ENCODE measurements at places on chromosomes 3 and 15.

- DNase-seq: no peak
These were observed 34.4 kb downstream of the RAF1 start for GRCh38 chr3:12629560-12629959.

- DNase-seq: no peak
These were observed 300.4 kb upstream of the ADAMTS9 start for GRCh38 chr3:64988188-64988587.

- DNase-seq: no peak
These were observed 39.8 kb upstream of the CRTC3 start for GRCh38 chr15:90489944-90490343.

DNA sequence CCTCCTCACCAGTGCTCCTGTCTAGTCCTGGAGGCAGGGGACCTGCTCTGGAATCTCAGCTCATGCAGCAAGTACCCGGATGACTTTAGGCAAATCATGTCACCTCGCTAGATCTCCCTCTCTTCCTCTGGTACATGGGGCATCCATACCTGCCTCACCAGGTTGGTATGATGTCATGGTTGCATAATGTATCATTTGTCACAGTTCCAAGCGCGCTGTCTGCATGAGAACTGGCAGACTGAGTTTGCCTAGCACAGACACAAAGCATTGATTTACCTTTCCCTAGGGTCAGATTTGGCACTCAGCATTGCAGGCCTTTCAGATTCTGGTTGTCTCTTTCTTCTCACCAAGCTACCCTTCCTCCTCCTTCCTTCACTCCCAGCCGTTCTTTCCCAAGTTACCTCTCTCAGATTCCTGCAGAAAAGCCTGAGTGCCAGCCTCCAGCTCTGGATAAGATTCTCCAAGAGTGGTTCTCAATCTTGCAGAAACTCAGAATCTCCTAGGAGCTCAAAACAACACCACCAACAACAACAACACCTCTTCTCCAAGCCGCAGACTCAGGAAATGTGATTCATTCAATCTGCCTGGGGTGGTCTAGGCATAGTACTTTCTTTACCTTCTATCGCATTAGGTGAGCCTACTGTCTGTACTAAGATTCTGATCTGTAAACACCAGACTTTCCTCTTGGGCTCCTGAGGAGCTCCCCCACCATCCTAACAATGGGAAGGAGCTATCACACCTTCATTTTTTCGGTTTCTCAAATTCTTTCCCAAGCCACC is 29.5 kb downstream of the FAM43A start:
- DNase-seq: no peak

DNA sequence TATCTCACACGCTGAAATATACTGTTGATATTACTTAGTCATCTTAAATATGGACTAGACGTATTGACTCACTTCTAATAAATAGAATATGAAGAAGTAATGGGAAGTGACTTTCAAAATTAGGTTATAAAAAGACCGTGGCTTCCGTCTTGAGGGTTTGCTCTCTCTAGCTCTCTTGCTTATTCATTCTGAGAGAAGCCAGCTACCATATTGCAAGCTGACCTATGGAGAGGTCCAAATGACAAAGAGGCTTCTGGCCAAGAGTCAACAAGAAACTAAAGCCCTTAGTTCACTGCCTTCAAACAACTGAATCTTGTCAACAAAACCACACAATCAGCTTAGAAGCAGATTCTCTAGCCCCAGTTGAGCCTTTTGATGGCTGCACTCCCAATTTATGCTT is 46.1 kb downstream of the SLC9C1 start:
- no peak for DNase-seq

GRCh38 chr15:91338766-91339165 is 238.7 kb downstream of the SV2B start:
- no peak for DNase-seq

DNA sequence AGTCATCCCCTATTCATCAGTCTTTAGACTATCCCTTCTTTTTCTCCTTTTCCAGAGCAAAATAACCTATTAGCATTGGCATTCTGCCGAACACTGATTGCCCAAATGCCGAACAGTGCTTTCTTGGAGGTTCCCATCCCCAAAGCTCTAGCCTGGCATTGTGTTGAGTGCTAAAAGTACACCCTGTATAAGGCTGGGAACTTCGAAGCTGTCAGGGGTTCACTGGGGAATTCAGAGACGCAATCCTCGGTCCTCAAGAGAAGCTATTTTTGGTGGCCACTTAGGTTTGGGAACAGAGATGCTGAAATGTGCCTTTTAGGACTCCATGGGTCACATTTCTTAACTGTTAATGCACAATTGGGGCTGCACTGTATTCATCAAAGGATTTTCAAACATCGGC is 8.4 kb downstream of the FRMD5 start:
- DNase-seq: no peak

DNA sequence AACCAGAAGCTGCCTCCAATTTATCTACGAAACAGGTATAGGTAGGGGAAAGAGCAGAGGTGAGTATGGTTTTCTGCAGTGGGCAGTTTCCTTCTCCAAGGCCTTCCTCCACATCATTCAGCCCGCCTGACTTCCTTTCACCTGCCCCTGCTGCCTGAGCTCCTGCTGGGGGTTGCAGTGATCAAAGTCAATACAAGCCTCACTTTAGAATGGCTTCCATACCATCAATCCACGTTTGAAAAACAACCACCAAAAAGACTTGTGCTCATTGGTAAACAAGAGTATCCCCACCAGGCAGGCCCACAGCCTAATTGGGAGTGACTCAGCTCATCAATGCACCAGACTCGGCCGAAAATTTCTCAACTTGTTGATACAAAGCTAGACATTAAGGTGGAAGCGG is 159.9 kb downstream of the MAGI1 start:
- DNase-seq: no peak

GRCh38 chr15:70318594-70319465 is 221.1 kb upstream of the TLE3 start:
- no peak for DNase-seq

- DNase-seq: no peak
These were observed 67.9 kb downstream of the IQCH start for GRCh38 chr15:67322481-67322880.

DNA sequence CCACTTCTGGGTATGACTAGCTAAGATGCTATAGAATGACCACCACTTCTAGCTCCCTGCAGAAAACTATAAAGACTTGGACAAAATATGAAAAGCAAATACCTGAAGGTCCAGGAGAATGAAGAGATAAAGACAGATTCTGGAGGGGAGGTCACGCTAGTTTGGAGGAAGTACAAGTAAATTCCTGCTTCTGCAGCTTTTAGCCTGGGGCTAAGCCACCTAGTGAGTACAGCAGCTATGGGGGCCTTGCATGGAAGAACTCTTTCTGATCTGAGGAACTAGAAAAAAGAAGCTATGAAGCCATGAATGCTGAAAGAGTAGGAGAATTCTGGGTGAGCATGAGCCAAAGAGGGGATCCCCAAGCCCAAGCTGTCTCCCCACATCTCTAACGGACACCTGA is 29.8 kb downstream of the NRG4 start:
- no peak for DNase-seq

- DNase-seq: peak; percentile 12
These were observed 46.3 kb downstream of the GABRG3 start for GRCh38 chr15:27017168-27017809.

DNA sequence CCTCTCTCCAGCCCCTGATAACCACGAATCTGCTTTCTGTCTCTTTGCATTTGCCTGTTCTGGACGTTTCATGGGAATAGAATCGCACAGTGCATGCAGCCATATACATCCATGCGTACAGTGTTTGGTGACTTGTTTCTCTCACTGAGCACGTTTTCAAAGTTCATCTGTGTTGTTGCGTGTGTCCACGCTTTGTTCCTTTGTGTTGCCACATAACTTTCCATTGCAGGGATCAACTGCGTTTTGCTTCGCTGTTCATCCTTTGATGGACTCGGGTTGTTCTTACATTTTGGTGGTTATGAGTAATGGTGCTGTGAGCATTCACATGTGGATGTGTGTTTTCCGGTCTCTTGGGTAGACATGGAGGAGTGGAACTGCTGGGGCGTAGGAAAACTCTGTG is 56.4 kb upstream of the TAMM41 start:
- no peak for DNase-seq

DNA sequence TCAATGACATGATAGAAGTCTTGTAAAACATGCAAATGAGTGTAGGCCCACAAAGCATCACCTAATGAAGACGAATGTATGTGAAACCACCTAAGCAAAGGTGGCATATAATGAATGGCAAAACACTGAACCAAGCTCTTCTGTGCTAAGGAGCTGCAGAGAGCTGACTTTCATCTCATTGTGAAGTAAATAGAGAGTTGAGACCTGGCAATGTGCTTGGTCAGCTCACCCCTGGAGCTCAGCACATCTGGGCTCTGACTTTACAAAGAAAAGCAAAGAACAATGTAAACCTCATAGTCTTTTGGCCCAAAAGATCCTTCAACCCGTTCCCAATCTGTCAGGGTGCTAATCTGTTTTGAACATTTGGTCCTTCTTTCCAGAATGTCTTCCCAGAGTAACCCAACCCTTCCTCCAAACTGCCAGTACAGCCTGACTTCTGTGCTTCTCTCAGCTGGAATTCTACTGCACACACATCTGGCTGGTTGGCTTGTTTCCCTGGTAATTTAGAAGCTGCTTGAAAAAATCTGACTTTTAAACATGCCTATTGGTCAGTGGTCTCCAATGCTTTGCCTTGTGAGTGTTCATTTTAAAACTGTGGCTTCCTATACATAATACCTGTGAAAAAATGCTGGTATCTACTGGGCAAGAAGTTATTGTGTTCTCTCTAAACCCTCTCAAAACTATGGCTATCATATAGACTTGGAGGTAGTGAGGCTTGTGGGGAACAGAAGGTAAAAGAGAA is 101.7 kb downstream of the CD200R1L start:
- DNase-seq: no peak

DNA sequence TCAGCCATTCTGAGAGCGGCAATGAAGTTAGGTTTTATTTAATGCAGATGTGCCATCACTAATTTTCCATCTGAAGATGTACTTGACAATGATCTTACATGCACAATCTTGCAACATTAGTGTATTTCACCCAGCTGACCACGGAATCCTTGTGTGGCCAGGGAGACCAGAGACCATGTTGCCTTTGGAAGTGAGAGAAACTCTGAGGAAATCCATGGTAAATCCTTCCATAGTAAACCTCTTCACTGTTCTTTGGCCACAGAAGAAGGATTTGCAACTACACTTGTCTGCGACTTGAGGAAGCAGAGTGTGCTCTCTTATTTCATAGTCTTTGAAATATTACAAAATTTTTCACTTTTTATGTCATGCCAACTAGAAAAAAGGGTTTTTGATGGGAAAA is 128.4 kb upstream of the IGSF10 start:
- DNase-seq: no peak

DNA sequence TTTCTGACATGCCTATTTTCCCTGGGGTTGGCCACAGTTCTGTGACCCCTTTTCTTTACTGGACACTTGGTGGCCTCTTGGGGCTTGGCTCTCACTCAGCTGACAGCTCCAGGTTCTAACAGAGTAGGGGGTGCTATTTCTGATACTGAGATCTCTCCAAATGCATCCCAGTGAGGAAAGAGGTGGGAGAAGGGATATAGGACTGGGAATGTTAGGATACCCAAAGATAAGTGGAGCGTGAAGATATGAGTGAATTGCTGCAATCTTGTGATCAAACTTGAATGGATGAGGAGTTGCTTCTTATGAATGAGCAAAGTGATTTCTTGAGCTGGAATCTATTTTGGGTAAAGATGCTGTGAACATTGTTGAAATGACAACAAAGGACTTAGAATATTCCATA is 74.6 kb downstream of the ATP2B2 start:
- DNase-seq: no peak

GRCh38 chr3:151935446-151935845 is 62.0 kb downstream of the SUCNR1 start:
- DNase-seq: no peak

GRCh38 chr3:45946307-45946706 is 3.0 kb downstream of the CXCR6 start:
- no peak for DNase-seq

GRCh38 chr3:38823722-38824121 is 7.7 kb upstream of the SCN10A start:
- DNase-seq: no peak

DNA sequence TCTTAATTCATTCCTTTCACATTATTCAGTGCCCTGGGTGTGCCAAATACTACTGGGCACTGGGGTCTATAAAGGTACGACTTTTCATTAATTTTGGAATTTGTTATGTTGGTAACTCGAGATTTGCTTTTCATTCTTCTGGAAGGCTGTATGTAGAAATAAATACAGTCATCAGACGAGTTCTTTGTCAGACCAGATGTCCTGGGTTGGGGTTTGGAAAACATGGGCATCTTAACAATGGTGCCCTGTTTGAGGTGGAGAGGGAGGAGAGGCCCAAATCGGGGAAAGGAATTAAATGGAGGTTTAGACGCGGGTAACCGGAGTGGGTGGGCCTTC is 662 bp upstream of the GLCE start:
- DNase-seq: no peak

- DNase-seq: no peak
These were observed 160.7 kb downstream of the FRMD5 start for GRCh38 chr15:44034334-44034733.

- DNase-seq: no peak
These were observed 697 bp downstream of the CHSY1 start for GRCh38 chr15:101250873-101251829.

GRCh38 chr15:41483115-41483514 is 10.6 kb upstream of the ITPKA start:
- DNase-seq: no peak

GRCh38 chr3:71237672-71238071 is 345.9 kb downstream of the FOXP1 start:
- no peak for DNase-seq

DNA sequence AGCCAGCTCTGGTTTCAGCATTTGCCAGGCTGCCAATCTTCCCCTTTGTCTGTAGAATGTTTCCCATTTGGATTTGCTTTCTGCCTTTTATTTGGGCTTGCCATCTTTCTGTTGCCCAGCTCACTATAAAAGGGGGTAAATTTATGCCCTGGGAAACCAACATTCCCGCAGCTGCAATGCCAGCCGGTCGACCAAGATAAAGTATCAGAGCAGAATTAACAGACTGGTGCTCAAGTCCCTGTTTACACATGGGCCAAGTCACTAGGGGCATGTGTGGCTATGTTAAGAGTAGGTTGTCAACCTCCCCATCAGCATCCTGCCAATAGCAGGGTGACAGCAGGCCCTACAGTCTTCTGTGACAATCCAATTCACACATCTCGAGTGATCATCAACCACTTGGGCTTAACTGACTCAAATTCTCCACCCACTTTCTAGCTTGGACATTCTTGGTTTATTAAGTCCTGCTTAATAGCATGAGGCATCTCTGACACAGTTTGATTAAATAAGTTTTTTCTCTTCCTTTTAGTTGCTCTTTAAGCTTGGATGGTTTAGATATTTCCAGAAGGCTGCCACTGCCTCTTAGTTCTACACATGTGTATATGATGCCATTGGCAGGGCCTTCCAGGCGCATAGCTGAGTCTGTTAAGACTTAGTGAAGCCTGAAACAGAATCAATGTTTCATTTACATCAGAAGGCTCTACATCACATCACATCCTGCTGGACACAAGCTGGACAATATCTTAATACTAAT is 24.1 kb upstream of the VEPH1 start:
- no peak for DNase-seq

DNA sequence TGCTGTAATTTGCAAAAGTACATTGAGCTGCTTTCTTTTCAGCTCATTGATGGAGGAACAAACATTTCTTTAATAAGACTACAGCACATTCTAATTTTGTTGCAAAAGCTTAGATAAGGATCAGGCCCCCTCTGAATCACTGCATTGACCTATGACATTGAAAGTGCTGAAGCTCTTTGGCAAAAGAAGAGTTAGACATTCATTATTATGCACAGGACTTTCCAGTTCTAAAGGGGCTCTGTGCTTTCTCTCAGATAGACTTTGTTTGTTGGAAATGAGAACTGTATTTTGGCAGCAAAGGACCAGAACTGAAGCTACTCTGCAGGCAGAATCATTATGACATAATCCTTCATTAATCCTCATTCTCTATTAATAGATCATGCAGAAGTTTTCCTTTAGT is 252.9 kb upstream of the SOX2 start:
- DNase-seq: no peak

Measured in hematopoietic multipotent progenitor cell treated with erythropoietin and hydrocortisone succinate and interleukin-3 and kit ligand, for 17 days (in vitro differentiated cells).